Globus pallidus (tissue), 1 donor: ENCODE measurements at places on chromosomes 11 and 22.

DNA sequence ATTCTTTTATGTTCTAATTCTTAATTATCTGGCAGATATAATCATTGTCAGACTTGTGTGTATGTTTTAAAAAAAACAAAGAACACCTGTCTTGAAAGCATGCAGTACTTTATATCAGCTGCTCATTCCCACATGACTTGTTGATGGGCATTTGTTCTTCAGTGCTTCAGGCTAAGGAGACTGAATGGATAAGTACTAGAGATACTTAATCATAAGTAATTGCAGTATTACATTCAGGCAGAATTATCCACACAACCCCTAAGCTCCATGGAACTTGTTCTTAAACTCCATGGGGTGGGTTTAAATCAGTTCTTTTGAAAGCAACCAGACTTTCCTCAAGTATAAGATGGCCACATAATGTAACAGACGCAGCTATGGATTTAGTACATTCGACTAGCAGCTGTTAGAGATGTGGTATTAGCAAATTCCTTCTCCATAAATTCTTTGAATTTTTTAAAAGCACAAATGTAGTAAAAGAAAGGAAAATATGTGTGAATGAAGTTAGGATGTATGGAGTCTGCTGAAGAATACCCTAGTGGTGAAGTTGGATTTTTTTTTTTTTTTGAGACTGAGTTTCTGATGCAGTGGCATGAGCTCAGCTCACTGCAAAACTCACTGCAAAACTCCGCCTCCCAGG lies 3.0 kb downstream of the JAM3 start:
- no peak for DNase-seq

GRCh38 chr22:35464399-35464798 lies 64.5 kb downstream of the MCM5 start:
- DNase-seq: no peak

- DNase-seq: peak; percentile 26
These were observed 212.4 kb upstream of the SYN3 start for GRCh38 chr22:33270596-33270995.

GRCh38 chr11:4527926-4528325 lies 17.1 kb upstream of the OR52M1 start:
- no peak for DNase-seq

DNA sequence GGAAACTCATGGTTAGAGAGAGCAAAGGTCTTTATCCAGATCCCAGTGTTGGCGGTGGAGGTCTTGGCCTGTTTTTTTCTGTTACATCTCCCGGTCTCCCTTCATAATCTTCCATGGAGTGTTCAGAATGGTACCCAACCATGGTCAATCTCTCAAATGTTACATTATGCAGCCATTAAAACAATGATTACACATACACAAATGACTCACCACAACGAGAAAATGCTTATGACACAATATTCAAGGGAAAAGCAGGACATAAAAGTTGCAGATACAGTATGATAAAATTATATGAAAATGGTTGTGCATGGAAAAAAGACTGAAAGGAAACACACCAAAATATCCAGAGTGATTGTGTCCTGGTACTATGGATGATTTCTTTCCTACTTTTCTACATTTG lies 17.8 kb upstream of the CSNK1E start:
- no peak for DNase-seq

DNA sequence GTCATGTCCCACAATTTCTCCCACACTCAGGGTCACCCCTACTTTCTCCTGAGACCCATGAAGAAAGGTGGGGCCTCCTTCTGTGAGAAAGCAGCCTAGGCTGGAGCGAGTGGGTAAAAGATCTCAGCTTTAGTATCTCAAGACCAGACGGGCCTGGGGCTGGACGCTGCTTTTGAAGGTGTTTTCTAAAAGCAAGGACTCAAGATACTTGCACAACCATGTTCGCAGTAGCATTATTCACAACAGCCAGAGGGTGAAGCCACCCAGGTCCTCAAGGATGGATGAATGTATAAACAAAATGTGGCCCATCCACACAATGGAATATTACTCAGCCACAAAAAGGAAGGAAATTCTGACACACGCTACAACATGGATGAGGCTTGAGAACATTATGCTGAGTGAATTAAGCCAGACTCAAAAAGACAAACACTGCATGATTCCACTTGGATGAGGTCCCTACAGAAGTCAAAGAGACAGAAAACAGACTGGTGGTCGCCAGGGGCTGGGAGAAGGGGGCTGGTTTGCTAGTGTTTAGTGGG lies 10.6 kb downstream of the SHANK2 start:
- no peak for DNase-seq

- DNase-seq: no peak
These were observed 119.9 kb downstream of the FEZ1 start for GRCh38 chr11:125376117-125376516.

DNA sequence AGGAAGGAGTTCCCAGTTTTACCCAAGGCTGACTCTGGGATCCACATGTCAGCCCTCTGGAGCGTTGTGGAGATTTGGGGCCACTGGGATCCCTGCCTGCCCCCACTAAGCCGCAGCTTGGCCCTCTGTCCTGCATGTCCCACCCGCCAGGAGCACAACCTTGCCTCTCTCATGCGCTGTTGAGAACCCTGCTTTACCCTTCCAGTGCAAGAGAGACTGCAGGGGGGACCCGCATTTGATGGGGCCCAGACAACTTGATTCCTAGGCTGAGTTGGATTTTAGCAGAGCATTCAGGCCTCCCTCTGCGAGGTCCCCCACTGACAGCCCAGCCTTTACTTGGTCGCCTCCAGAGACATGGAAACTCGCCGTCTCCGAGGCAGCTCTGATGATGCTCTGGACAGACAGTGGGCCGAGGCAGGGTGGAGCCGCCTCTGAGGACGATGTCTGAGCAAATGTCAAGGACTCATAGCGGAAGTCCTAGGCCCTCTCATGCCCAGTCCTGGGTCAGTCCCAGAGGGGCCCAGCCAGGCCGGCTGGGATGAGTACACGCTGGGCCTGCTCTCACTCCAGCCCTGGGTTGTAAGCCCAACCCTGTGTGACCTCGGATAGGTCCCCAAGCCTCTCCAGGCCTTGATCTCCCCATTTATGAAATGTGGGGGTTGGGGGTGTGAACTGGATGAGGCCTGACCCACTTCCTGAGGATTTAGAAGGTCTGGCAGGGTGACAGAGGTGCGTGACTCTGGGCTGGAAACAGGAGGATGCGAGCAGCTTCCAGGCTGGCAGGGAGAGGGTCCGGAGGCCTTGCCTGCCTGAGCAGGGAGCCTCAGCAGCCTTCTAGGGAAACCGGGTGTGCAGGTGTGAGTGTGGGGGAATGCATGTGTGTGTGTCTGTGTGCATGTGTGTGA lies 630 bp downstream of the CD5 start:
- no peak for DNase-seq

DNA sequence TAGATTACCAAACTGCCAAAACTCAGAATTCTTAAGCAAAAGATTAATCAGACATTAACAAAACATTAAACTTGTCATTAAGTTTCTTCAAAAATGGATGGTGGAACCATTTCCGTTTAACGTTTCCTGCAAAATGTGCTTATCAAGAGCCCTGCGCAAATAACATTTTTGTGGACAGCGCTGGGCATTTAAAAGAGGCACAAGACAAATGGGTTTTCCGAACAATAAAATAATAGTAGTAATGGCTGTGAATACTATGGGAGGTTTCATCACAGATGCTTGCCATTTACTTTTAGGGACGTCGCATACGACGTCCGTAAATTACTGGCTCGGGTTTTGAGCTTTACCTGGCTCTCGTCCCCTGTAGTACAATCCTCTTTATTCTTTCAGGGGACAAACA lies 1.1 kb downstream of the NPAT start:
- no peak for DNase-seq

DNA sequence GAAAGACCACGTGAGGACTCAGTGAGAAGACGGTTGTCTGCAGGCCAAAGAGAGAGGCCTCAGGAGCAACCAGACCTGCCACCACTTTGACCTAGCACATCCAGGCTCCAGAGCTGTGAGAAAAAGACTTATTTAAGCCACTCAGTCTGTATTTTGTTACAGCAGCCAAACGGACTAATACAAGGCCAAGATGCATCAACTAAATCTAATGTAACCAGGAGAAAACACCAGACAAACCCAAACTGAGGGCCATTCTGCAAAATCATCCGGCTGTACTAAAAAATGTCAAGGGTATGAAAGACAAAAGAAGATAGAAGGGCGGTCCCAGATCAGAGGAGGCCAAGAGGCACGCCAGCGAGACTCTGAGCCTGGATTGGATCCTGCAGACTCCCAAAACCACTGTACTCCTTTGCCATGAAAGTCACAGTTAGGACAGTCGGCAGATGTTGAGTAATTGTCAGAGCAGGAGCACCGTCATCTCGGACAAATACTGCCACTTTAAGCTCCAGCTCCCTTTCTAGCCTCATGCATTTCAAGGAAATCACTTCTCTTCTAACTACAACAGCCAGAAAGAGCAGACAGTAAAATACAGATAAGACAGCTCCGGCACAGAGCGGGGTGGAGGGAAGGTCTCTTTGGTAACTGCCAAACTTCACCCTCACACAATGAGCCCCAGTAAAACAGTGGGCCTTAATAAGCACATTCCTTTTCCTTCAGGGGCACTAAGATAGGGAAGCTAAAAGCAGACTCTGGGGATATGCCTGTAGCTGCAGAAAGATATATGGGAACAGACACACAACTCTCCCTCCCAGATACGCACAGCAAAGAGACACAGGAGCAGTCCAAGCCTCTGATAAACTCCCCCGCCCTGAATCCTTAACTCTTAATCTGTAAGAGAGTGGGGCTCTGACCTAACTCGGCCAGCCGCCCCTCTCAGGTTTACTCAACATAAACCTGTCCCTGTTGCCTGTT lies 3.5 kb upstream of the ZP1 start:
- no peak for DNase-seq

DNA sequence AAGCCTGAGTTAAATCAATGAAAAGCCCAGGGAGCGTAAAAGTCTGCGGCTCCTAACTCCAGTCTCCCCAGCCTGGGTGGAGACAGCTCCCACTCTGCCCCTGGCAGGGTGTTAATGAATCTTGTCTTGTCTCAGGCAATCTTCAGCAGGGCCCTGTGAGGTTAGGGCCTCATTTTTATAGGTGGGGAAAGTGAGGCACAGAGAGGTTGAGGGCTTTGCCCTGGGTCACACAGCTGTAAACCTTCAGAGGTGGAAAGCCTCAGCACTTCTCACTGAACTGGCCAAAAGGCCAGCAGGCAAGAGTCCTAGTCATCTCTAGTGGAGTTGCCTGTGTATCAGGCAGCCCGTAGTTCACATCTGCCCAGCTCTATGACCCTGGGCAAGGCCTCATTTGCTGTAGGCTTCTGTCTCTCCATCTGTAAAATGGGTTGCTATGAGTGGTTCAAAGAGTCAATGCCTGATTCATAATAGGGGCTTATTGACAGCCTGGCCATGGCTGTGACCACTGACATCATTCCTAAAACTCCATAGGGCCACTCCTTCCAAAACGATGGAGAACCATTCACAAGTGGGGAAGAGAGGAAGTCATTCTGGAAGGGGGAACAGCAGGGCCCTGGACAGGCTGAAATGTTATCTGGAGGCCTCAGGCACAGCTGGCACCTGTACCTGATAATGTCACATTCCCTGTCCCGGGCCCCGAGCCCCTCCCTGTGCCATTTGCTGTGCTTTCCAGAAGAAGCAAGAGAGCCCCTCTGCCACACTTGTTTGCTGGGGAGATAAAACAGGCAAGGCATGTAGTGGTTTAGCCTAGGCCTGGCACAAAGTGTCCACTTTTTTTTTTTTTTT lies 6.0 kb downstream of the CBX7 start:
- no peak for DNase-seq

DNA sequence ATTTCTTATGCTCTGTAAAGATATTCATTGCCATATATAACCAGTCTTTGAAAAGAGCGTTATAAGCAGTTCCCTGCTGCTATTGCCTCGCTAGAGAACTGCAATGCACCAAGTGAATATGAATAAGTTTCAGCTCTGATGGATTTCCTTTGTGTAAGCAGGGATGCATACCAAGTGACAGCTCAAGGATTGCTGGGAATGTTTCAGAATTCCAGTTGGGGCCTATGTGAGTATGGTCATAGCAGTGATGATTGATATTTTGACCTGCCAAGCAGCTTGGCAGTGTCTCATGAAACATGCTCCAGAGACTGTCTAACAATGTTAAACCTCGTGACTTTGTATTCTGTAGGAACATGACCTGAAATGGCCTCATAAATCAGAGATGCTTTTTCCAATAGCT lies 312.6 kb downstream of the C11orf87 start:
- no peak for DNase-seq

DNA sequence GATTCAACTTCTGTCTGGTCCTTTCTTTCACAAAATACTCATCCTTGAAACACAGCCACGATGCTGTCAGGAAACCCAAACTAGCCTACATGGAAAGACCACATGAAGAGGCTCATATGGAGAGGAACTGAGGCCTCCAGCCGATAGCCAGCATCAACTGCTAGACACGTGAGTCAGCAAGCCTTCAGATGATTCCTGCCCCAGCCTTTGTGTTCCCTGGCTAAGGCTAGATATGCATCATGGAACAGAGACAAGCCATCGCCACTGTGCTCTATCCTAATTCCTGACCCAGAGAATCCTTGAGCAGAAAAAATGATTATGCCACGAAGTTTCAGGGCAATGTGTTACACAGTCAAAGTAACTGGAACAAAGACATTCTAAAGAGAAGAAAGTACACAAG lies 75.5 kb downstream of the ENTHD1 start:
- DNase-seq: no peak

DNA sequence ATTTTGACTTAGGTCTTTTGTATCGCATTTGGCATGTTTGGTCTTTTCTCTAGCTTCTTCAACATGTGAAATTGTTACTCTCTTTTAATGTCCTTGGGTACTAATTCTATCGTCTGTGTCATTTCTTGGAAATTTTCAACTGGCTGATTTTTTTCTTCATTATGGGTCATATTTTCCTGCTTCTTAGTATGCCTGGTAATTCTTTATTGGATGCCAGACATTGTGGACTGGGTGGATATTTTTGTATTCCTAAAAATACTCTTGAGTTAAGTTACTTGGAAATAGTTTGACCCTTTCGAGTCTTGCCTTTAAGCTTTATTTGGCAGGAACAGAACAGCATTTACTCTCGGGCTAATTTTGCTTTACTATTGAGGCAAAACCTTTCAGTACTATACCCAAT lies 140.1 kb downstream of the ETS1 start:
- no peak for DNase-seq

- no peak for DNase-seq
These were observed 25.5 kb upstream of the RFPL3 start for GRCh38 chr22:32331918-32332725.

- no peak for DNase-seq
These were observed 583.3 kb upstream of the TENM4 start for GRCh38 chr11:80024119-80024518.
